ENCODE measurements at places on chromosomes 13 and 19. TPM values are rescaled to one million over a fixed set of nuclear protein-coding genes. Genes with fewer than 3 reads are reported as not detected.

The AMH gene
- total RNA-seq = 4.0 TPM

The PTGIR gene
- total RNA-seq = 2.7 TPM

The ZNF506 gene
- 21.7 TPM for total RNA-seq

The PCP2 gene
- total RNA-seq = not detected

The SMIM44 gene
- total RNA-seq = not detected
